ENCODE measurements at places on chromosomes 11 and 22.

GRCh38 chr11:73218830-73219215 lies 742 bp downstream of the P2RY2 start:
- no peak for DNase-seq

- no peak for DNase-seq
Measured at GRCh38 chr11:62805961-62806441, 761 bp upstream of the NXF1 start.

DNA sequence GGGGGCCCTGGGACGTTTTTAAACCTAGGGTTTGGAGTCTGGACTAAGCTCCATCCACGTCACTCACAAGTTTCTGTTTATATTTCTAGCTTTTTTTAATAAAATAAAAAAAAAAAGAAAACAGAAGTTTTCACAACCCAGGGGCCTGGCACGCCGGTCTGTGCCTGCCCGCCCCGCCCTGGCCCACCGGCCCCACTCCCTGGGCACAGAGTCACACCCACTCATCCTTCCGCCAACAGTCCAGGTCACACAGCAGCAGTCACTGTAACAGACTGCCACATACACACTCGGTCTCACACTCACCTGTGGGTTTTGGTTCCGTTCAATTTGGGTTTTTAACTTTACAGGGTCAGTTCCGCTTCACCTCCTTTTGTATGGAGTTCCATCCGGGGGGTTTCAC lies 5.3 kb upstream of the ACR start:
- peak; percentile 1 for DNase-seq

- DNase-seq: no peak
Measured at GRCh38 chr11:119673052-119673758, 55.8 kb downstream of the NECTIN1 start.

- no peak for DNase-seq
Measured at GRCh38 chr11:134476435-134477021, 64.5 kb upstream of the B3GAT1 start.

DNA sequence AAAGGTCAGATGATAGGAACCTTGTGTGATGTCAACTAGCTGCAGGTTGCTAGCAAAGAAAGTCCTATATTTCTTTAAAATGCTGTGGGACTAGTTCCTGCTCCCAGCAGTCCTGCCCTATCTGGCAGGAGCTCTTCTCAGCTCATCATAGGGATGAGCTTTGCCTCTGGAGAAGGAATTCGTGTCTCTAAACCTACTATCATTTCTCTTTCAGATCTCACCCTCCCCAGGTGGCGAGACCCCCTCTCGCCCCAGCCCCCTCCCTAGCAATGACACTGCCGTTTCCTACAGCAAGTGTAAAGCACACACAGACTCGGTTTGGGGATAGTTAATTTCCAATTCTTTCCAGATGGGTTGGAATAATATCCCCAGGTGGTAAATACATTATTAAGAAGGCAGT lies 533.3 kb downstream of the OPCML start:
- DNase-seq: no peak

GRCh38 chr11:110450246-110450645 lies 20.5 kb downstream of the FDX1 start:
- DNase-seq: no peak

DNA sequence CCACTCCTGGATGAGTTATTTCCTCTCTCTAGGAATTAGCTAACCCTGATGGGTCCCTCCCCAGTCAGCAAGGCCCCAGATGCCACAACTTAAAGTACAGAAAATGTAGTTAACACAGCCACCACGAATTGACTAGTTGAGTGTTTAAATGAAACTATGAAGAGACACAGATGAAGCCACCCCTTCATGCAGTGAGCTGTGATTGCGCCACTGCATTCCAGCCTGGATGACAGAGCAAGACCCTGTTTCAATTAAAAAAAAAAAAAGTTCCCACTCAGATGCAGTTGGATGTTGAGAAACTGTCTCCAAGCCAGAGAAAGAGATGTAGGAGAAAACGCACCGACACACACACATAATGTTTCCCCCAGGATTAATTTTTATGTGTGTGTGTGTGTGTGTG lies 53.3 kb downstream of the SCN3B start:
- no peak for DNase-seq

GRCh38 chr11:83054904-83055380 lies 16.8 kb downstream of the RAB30 start:
- no peak for DNase-seq

DNA sequence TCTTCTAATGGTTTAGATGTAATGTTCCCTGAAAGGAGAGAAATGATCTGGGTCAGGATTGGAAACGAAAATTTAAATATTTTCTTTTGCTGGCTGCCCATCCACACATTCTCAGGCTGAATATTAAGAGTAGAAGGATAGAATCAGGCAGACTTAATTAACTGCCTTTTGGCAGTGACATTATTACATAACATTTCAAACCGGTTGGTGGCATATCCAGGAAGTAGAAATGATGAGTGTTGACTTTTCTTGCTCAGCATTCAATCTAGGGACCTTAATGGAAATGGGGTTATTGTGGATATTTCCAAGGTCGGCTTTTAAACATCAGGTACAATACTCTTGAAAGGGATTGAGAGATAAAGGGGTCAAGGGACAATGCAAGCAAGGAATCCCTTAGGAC lies 677.4 kb upstream of the ARHGAP42 start:
- DNase-seq: no peak

- DNase-seq: no peak
Measured at GRCh38 chr11:79201677-79202347, 239.0 kb downstream of the TENM4 start.

DNA sequence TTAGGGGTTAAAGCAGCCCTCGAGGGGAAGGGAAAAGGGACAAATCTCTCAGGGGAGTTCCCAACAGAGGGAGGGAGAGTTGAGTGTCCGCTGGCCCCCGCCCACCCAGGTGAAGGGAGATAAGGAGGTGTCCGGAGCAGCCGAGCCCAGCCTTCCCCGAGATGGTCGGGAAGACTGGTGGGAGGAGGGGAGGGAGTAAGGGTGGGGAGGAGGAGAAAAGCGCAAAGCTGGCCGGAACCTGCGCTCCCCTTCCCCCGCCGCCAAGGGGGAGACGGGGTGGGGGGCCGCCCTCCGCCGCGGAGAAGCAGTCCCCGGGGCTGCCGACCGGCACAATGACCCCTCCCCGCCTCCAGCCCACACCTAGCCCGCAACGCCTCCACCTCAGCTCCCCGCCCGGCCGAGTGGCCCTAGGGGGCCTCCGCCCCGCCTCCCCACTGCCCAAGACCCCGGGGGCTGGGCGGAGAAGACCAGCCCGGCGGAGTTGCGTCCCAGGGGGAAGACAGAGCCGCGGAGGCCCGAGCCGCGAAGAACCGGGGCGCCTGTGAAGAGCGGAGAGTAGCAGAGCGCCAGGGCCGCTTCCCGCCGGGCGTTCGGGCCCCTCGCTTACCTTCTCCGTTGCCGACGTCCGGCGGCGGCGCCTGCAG lies 479 bp downstream of the RSF1 start:
- DNase-seq: peak; percentile 24

- DNase-seq: no peak
Measured at GRCh38 chr11:122979815-122980595, 1.6 kb downstream of the BSX start.

DNA sequence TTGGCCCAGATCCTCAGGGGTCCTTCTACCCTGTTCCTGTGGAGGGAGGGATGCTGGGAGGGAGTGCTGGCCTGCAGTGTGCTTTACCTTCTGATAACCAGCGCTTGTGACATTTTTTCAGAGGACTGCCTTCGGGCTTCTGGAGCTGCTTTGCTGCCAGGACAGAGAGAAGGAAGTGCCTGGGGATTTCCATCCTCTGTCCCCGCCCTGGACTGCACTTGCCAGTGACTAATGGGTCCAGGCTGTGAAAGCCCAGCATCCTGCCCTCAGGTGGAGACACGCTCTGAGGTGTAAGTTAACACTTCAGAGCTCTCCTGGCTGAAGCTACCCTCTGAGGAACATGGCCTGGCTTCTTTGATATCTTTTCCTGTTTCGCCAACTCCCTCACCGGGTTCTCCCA lies 158.7 kb upstream of the SYT13 start:
- DNase-seq: no peak
